SW 1271 (cell line): ENCODE measurements at places on chromosomes 11 and 22.

DNA sequence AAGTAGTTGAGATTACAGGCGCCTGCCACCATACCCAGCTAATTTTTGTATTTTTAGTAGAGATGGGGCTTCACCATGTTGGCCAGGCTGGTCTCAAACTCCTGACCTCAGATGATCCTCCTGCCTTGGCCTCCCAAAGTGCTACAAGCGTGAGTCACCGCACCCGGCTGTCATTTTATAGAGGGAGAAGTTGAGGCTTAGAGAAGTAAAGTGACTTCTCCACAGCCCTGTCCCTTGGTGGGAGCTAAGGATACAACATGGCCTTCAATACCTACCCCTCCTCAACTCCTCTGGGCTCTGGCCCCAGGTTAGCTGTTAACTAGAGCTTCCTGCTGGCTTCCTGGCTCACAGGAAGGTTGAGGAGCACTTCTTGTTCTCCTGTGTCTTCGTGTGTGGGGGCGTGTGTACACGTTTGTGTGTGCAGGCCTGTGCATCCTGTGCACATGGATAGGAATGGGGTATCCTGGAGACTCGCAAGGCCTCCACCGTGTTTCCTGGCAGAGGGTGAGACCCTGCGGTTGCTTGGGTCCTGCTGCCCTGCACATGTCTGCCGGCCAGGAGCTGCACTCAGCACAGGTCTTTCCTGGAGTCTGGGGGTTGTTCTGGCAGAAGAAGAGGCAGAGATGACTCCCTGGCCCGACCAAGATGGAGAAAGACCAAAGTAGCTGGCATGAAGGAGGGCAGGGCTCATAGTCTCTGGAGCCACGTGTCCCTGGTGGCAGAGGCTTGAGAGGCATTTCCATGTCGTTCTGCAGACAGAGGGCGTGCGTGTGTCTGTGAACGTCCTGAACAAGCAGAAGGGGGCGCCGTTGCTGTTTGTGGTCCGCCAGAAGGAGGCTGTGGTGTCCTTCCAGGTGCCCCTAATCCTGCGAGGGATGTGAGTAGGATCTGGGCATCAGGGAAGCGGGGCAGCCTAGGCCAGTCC, 2.4 kb downstream of the SIDT2 start:
- no peak for DNase-seq

- no peak for DNase-seq
Observed at GRCh38 chr11:35126000-35126878, 12.7 kb upstream of the CD44 start.

DNA sequence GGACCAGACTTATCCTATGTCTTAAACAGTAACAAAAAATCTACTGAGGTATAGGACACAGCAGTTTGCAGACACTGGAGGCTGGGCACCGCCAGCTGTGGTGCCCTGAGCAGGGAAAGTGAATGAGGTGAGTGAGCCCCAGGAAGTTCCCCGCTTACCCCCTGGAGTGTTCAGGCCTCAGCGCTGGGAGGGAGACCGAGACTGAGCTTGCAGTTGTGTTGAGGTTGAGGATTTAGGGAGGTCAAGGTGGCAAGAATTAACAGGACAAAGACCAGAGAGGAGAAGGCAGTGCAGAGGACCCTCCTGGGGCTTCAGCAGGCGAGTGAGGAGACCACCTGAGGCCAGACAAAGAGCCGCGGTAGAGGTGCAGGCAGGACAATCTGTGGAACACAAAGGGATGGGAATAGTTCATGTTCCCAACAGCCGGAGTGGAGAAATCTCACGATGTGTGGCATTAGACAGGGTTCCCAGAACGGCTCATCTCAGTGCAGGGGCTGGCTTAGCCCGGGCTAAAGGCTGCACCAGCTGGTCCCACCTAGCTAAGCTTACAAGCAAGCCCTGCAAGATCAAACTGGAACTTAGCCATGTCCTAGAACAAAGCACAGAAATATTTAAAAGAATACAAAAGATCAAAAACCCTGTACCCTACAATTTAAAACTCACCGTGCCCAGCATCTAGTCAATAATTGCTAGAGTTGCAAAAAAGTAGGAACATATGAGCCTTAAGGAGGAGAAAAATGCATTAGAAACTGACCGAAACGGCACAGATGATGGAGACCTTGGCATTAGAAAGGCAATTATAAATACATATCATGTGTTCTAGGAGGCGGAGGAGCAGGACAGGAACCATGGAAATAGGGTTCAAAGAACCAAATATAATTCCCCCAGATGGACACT, 47.4 kb upstream of the PITPNB start:
- no peak for DNase-seq

- DNase-seq = no peak
Observed at GRCh38 chr11:72347691-72348090, 86.6 kb downstream of the CLPB start.

GRCh38 chr11:33040862-33041453, 1.6 kb downstream of the TCP11L1 start:
- DNase-seq = no peak

GRCh38 chr11:128552783-128553661, 34.3 kb downstream of the ETS1 start:
- DNase-seq = no peak

GRCh38 chr11:48001438-48002021, 21.2 kb downstream of the PTPRJ start:
- DNase-seq = no peak

GRCh38 chr11:99327527-99327926, 306.8 kb downstream of the CNTN5 start:
- DNase-seq = no peak

GRCh38 chr11:19445771-19446170, 205.0 kb upstream of the E2F8 start:
- DNase-seq = no peak

GRCh38 chr11:103228807-103229206, 119.6 kb downstream of the DYNC2H1 start:
- no peak for DNase-seq

GRCh38 chr11:32171445-32171844, 80.6 kb downstream of the RCN1 start:
- no peak for DNase-seq

GRCh38 chr11:121652971-121653370, 200.2 kb upstream of the SORL1-AS1 start:
- peak; percentile 10 for DNase-seq

DNA sequence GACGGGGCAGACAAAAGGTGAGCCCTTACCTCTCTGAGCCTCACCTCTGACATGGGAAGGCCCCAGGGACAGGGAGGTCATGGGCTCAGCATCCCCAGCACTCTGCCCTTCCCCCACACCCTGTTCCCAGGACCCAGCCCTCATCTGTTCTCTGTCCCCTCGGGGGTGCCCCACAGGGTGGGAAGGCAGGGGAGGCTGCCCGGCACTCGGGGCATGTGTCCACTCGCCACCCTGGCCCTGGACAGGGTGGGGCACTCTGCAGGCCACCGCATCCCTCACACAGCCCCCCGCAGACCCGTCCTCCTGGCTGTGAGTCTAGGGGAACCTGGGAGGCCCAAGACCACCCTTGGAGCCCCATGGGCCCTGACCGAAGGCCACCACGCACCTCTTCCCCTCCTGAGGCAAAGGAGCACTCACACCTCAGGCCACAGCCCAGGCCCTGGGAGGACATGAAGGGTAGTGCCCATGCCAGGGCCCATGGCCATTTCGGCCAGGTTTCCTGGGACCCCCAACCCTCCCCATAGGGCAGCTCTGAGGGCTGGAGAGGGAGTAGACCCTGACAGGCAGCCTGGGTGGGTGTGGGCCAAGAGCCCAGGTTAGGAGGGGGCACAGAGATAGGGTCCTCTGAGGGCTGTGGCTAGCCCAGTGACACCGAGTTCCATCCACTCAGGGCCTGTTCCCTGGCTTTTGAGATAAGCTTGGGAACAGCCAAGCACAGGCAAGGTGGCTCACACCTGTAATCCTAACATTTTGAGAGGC, 193.1 kb downstream of the IGLL1 start:
- no peak for DNase-seq

- DNase-seq = no peak
Observed at GRCh38 chr11:133753150-133753549, 92.2 kb downstream of the SPATA19 start.

GRCh38 chr11:61996933-61997332, 29.5 kb upstream of the FTH1 start:
- DNase-seq = no peak

- no peak for DNase-seq
Observed at GRCh38 chr11:134052395-134052987, 16.4 kb upstream of the JAM3 start.

DNA sequence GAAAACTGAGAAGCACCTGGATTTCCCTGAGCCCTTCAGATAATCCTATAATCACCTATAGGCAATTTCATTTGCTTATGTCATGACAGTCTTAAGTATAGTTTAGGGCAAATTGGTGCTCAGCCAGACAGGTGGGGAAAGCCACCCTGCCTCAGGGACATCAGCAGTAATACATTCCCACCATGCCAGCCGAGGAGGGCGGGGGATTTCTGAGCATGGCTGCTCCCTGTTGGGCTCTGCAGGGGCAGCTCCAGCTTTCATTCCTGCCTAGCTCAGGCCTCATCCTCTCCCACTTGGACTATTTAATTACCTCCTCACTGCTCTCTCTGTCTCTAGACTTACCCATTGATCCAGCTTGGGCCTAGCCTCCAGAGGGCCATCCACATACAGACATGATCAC, 9.0 kb upstream of the DRD2 start:
- no peak for DNase-seq

DNA sequence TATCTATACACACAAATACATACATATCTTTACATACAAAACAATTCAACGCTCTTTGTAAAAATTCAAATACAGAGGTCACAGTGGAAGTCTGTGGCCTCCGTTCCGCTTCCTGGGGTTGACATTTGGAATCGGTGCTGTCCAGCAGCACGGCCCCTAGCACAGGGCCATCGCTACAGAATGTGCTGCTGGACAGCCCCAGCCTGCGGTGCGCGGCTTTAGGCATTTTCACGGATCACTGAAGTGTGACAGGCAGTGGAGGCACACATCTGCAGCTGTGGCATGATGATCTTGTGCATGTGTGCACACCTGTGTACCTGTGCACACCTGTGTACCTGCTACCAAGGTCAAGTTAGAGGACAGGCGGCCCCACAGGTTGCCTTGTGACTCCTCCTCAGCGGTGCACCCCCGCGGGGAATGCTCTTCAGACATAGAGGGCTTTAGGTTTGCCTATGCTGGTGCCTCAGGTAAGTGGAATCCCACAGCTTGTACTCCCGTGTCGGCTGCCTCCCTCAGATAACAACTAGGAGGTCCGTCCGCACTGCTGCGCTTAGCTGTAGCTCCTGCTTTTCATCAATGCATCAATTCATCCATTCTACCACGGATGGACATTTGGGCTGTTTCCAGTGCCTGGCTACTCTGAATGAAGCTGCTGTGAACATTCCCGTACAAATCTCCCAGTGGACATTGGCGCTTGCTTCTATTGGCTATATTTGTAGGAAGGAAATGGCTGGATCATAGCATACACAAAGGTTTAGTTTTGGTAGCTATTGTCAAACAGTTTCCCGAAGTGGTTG, 29.9 kb downstream of the GAL start:
- DNase-seq = no peak

GRCh38 chr11:88482871-88483301, 145.3 kb upstream of the CTSC start:
- DNase-seq = no peak

DNA sequence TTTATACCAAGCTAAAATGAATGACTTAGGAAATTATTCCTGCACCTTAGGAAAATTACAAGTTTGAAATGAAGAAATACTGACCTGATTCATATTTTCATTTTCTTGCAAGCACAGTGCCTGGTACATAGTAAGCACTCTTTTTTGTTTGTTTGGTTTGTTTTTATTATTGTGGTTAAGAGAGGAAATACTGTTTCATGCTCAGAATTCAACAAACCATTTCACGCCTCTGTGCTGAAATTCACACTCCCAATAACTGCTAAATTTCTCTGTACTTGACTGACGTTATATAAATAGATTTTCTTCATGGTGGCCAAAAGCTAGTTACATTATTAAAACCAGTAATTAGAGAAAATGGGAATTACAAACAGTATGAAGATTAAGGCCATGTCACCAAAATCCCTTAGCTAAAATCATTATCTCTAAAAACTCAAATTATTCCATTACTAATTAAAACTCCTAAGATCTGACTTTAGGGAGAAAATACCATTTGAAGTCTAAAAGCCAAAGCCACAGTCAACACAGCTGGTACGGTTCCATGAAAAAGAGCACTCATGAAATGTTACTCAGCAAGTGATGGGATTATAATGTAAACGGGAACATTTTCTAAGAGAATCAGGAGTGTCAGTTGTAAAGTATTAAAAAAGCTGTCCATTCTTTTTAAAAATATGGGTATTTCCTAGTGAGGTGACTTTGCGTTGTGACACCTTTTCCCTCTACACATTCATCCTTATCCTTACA, 77.8 kb upstream of the DDI1 start:
- DNase-seq = no peak

- no peak for DNase-seq
Observed at GRCh38 chr11:134250675-134251074, 2.5 kb downstream of the THYN1 start.

- no peak for DNase-seq
Observed at GRCh38 chr11:95684701-95685100, 104.9 kb downstream of the FAM76B start.

DNA sequence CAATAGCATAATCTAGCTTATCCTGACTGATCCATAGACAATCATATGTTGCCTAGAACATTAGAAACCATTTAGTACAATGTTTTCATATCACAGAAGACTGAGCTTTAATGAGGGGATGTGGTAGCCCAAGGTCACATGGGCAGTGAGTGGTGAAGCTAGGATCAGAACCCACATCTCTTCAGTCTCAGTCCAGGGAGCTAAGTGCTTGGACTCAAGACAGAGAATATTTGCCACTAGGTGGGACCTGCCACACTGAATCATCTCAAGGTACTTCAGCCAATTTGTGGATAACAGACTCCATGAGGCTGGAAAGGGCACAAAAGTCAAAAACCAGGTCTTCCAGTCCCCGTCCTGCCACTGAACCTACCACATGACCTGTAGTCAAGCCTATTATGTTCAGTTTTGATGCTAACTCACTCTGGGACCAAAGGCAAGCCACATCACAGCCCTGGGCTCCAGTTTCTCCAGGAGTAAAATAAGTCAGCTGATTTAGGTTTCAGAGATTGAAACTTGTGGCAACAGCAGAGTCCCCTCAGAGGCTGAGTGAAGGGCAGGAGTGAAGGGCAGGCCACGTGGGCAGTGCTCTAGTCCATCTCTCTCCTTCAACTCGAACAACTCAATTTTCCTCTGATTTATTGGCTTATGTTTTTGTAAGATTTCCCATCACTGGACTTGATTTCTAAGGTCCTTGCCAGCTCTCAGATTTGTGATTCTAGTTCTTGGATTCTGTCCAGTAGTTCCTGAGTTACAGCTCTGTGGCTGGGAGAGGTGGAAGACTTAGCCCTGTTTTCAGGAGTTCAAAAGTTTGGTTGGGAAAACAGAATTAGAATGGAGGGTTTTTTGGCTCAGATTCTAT, 84.6 kb upstream of the PHOX2A start:
- peak; percentile 12 for DNase-seq
